ENCODE measurements at places on chromosomes 11 and 22.

GRCh38 chr22:43654271-43654670 is 157.8 kb downstream of the EFCAB6 start:
- DNase-seq, result no peak

GRCh38 chr11:86245369-86246292 is 1.1 kb downstream of the EED start:
- DNase-seq, result no peak

DNA sequence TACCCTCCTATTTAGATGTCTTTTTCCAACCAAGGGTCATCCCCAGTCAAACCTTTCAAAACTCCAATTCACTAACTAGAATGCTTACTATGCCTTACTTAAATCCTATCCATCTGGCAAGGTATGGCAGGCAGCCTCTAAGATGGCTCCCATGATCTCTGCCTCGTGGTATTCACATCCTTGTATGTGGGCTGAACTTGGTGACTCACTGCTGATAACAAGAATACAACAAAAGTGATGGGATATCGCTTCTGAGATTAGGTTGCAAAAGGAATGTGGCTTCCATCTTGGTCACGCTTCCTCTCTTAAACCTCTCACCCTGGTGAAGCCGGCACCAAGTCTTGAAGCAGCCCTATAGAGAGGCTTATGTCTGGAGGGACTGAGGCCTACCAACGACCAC is 29.6 kb upstream of the UPB1 start:
- DNase-seq, result no peak

DNA sequence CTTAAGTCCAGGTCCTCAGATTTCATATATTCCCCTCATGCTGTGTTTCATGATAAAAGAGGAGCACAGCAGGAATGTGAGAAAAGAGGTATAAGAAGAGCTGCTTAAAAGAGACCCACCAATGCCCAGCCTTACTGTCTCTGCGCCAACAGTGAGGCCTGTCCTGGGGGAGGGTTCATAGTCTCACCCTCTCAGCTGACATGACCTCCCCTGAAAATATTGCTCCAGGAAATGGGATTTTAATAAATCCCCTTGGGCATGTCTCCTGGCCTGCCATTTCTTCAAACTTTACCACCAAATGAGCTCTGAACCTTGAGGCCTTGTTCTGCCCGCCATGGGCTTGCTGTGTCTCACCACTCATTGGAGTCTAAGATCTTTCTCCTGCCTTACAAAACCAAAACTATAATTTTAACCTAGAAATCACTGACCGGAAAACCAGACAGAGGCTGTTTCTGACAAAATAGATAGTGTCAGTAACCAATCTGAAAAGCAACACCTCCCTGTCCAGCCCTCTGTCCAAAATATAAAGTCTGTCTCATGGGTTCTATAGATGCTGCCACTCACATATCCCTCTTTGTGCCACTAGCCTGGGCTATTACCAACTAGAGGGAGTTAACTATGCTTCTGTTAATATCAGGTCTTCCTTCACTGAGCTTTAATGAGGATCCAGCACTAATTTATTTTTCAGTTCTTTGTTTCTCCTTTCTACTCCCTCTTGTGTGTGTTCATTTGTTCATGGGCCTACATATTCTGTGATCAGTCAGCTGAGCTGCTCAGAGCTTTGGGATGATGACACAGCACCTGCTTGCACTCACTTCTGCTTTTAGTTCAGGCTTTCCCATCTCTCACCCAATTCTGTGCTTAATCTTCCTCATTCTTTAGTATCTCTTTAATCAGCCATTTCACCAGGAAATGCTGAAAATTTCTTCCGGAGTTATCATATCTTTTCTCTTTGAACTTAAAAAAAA is at the start of gene OR2AG2:
TSS of gene OR2AG2 (minus strand) at position 51 of the 968 bp plus-strand sequence. CDS start 3,019 bp downstream, outside the sequence.
- DNase-seq, result no peak

DNA sequence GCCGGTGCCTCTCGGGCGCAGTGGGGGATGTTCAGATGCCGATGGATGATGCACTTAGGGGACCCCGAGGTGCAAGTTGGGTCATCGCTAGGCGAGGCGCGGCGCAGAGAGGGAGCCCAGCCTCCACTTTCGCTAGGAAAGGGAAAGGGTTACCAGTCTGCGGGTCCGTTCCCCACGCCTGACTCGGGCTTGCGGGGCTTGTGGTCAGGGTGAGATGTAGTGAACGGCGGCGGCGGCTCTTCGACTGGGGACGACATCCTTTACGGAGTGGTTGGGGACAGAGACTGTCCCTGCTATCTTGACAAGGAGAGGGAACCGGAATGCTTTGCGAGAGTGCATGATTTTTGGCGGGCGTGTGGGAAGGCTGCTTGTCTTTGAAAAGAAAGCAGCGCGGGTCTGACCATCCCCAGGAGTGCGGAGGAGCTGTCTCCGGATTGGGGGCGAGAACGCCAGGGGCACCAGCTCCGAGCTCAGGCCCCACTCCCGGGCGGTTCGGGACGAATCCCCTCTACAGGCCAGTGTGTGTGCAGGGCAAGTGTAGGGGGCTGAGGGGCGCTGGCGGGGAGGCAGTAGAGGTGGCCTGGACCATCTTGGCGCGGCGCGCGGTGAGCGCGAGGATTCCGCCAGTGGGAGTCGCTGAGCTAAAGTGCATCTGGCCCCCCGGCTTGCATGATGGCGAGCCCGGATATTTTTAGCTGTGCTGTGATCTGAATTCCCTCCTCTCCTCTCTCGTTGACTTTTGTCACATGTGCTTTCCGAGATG is 1.1 kb downstream of the FAT3 start:
- no peak for DNase-seq

DNA sequence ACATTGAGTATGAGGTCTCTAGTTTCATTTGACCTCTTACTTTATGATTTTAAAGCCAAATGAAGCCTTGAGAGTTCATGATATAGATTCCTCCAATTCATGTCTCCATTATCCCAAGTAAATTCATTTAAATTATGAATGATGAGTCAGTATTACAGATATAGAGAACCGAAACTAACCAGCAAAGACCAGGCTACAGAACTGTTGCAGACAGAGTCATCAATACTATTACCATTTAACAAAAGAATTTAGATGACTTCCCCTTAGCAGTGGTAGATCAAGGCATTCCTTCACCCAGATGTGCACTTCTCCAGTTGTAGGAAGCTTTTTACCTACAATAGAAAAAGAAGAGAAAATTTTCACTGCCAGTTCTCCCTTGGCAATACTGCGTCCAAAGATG is 11.8 kb upstream of the CCDC89 start:
- DNase-seq, result no peak

DNA sequence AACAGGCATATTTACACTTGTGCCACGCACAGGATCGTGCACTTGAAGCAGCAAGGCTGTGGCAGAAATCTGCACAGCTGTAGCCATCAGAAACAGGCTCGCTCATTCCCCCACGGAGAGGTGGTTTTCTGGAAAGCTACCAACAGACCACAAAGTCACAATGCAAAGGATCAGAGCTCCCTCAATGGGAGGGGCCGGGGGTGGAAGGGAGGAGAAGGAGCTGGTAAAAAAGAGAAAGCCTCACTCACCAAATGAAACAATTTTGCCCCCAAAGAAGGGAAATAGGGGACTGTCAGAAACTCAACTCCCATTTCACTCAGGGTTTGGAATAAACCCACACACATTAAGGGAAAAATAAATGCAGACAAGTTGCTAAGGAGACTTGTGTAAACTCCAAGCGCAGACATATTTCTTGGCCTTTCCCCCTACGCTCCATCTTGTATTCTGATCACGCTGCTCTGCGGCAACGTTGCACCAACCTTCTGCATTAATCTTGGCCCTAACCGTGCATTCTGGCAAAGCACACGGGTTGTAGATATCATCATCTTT is 43.2 kb upstream of the BLID start:
- DNase-seq, result no peak

DNA sequence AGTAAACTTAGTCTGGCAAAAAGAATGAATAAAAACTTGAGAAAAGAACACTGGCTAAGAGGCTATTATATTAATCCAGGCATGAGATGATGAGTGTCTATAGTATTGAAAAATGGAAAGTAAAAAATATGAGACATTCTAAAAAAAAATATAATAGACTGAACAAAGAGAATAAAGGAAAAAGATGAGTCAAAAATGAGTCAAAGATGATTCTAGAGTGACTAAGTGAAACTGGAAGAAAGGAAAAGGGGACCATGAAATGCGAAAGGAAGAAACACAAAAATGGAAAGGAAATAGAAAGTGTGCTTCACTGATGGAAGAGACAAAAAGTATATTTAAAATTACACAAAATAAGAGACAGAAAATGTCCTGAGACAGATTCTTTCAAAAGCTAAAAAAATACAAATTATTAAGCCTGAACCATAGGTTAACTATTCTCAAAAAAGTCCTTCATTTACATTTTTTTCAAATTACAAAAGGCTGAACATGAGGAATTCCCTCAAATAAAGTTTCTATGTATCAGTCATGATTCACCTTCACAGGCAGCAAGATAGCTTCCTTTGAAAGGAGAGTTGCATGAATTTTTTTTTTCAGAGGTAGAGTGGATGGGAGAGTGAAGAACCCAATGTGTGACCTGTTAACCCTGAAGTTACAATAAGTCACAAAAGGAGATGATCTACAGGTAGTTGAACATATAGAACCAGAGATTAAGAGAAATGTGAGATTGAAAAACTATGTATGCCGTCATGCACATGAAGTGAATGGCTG is 75.2 kb downstream of the EIF3M start:
- DNase-seq, result no peak
